Activated T-helper 1 cell treated with anti-CD3 and anti-CD28 coated beads, Interleukin-2, amount 50 U/mL, for 16 hours (primary cell): ENCODE measurements at places on chromosomes 5 and 9.

- DNase-seq = no peak
Observed at GRCh38 chr5:19713740-19714139, 274.3 kb downstream of the CDH18 start.

DNA sequence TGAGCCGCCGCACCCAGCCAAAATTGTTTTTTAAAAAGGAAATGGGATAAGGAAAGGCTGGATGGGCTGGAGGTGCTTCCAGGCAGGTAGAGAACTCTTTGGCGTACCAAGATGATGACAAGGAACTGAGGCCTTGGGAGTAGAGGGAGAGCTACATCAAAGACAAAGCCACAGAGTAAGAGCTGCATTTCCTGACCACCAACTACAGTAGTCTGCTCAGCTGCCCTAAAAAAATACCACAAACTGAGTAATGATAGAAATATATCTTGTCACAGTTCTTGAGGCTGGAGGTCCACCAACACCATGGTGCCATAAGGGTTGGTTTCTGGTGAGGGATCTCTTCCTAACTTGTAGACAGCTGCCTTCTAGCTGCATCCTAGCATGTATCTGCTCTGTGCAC lies 8.2 kb downstream of the OR1K1 start:
- DNase-seq = no peak

DNA sequence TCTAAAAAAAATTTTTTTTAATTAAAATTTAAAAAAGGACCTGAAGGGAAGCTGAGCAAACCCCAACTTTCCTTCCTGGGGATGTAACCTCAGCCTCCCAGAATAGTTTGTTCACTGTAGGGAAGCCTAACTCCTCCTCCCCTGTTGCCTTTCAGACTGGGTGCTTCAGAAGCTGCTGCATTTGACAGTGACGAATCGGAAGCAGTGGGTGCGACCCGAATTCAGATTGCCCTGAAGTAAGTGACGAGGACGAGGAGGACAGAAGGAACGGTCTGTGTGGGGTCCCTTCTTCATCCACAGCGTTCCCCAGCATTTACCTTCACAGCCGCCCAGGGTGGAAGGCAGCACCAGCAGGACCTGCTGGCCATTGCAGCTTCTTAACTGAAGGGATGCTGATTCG lies 57.7 kb upstream of the RARS1 start:
- no peak for DNase-seq

DNA sequence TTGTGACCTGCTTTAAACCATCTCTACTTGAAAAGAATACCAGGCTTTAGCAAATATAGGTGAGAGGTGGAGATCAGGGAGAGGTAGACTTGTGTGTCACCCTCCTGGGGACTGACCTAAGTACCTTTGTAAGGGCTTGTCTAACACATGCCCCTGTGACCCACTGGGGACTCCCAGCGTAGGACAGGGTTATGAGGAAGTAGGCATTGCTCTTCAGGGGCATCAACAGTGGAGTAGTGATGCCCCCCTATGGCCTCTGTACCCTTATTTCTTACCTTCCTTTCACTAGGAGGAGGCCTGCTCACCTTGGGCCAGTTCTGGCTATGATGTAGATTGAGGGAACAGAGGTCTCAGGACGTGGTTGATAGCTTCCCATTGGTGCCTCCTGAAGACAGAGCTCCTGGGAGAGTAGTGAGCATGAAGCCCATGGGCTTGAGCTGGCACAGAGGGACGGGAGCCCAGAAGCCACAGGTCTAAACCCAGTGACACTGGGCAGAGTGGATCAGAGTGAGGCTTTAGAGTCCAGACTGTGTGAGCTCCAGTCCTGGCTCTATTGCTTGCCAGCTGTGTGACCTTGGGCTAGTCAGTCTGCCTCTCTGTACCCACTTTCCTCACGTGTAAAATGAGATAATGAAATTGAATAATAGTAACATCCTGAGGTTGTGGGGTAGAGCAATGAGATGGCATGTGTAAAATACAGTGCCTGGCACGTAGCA lies 191.7 kb downstream of the AOPEP start:
- DNase-seq = no peak

DNA sequence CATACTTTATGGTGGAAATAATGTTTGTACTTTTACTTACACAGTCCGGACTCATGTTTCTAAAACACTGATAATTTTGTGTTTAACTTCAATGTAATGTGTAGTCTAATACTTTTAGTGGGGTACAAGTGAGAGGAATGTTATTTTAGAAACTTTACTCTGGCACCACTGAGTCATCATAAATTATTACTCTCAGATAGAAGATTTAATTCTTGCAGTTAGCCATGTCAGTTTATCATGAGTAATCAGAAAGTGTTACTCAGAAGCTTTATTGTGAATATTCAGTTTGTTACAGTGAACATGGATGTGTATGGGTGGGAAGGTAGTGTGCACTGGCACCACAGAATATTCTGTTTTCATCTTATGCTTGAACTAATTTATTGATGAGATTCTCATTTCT lies 20.0 kb downstream of the OGN start:
- DNase-seq = no peak
